Cardiac septum (tissue), 1 donor: ENCODE measurements at places on chromosomes 1 and 21. TPM values are rescaled to one million over a fixed set of nuclear protein-coding genes. Genes with fewer than 3 reads are reported as not detected.

The NGF gene
- 2.1 TPM for total RNA-seq

The IQGAP3 gene
- 0.16 TPM for total RNA-seq

The TINAGL1 gene
- 180 TPM for total RNA-seq

GRCh38 chr1:147496571-147497210 lies 44.6 kb upstream of the BCL9 start:
- DNase-seq: no peak

DNA sequence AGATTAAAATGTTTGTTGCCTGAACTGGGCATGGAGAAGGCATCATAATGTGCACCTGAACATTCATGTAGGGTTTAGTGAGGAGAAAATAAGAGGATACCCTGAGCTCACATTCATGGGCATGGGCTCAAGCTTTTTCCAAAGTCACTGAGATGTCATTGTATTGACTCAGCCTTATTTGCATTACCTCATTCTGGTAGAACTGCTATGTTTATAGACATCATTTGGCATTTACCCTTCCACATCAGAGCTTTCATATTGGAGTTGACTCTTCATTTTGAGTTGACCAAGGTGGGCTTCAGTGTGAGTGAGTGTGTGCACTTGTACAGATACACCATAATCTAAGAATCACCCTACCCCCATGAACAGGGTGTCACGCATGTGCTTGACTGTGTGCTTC lies 143.2 kb downstream of the PBX1 start:
- DNase-seq: no peak

DNA sequence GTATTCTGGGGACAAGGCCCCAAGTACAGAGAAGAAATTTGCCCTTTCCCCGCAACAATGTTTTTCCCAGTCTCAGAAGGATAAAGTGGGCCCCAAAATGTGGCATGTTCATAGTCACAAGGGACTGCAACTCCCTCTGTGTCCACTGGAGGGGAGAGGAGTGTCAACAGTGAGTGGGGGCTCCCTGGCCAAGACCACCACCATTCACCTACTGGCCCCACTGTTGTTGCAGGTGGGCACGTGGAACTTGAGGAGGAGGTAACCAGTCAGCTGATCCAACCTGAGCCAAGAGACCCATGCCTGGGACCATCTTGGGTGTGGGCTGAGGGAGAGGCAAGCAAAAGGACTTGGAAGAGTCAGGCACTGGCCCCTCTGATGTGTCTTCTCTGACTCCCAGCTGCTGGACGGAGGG lies 777 bp downstream of the NUDT17 start:
- no peak for DNase-seq

DNA sequence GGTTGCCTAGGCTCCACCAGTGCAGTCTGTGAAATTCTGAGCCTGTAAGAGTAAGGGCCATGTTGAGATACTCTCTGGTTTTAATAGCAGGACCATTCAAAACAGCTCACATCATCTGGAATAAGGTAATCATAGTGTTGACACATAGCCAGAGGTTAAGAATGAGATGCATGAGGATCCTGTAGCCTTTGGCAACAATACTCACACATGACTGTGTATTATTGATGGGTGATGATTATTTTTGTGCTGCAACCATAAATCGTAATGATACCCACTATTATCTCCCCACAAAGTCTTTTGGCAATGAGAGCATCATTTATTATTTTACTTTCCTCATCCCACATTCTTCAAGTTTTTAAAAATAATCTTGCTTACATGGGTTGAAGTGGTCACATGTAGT lies 35.5 kb downstream of the KCNK2 start:
- DNase-seq: no peak

DNA sequence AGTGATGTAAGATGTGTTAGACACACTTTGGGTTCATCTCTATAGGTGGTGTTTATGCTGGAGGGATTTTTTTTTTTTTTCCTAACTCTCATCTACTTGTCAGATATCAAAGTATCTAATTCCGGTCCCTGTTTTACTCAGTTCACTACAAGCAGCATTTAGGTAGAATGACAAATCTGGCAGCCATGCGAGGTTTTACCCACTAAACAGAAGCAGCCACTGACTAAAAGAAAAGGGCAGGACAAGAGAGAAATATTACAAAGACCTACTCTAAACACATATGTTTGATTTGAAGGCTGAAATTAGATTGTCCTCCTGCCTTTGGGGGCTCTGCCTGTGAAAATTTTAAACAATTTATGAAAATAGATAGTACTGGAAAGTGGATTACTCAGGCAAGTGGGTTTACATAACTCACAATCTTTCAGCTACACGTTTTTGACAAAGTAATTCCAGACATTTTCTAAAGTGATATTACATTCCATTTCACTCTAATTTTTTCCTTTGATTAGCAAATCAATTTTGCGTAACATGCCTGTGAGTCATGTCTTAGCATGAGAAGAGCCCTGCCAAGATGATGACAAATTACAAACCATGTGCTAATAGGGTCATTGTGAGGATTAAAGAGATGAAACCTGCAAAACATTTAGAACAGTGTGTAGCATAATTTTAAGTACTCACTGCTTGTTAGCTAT lies 172.6 kb downstream of the PLA2G4A start:
- no peak for DNase-seq

GRCh38 chr1:20670936-20671335 lies 9.8 kb upstream of the DDOST start:
- DNase-seq: no peak

DNA sequence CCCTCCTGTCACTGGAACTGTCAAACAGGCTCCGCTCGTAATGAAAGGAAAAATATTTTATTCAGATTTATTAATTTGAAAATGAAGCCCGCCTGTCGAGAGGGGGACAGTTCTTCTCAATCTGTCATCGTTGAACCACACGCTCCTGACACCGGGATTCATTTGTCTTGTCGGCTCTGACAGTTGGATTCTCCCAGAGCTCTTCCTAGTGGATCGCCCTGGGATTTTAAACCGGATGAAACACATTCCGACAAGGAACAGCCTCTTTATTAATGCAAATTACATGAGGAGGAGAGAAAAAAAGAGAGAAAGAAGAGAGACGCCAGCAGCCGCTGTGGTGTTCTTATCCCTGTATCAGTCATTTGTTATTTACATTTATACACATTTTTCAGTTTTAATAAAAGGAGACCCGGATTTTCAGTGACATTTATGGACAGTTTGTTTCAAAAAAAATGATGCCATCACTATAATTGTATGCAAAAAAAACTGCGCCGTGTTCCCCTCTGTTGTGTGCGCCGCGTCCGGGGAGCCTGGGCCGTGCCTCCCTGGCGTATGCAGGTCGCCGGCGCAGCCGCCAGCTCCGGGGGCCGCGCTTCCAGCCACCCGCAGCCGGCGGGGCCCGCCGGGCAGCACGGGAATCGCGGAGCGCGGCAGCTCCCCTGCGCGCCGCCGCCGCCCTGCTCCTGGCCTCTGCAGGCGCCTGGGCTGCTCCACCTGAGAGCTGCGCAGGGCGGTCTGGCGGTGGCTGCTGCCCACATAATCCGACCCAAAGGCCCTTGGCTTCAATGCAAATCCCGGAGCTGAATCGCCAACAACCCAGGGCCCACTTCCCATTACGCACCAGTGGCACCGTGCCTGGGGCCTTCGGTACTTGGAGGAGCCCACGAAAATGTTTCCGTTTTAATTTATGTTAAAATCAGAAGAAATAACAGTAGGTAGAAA lies 237.9 kb upstream of the PBX1 start:
- no peak for DNase-seq

- no peak for DNase-seq
Measured at GRCh38 chr1:43363935-43364525, 3.8 kb downstream of the ELOVL1 start.
